ENCODE measurements at places on chromosomes 7 and 10.

GRCh38 chr10:78427497-78428031, 393.9 kb downstream of the RPS24 start:
- no peak for DNase-seq

- DNase-seq: no peak
Measured at GRCh38 chr7:35379481-35379880, 125.6 kb upstream of the TBX20 start.

DNA sequence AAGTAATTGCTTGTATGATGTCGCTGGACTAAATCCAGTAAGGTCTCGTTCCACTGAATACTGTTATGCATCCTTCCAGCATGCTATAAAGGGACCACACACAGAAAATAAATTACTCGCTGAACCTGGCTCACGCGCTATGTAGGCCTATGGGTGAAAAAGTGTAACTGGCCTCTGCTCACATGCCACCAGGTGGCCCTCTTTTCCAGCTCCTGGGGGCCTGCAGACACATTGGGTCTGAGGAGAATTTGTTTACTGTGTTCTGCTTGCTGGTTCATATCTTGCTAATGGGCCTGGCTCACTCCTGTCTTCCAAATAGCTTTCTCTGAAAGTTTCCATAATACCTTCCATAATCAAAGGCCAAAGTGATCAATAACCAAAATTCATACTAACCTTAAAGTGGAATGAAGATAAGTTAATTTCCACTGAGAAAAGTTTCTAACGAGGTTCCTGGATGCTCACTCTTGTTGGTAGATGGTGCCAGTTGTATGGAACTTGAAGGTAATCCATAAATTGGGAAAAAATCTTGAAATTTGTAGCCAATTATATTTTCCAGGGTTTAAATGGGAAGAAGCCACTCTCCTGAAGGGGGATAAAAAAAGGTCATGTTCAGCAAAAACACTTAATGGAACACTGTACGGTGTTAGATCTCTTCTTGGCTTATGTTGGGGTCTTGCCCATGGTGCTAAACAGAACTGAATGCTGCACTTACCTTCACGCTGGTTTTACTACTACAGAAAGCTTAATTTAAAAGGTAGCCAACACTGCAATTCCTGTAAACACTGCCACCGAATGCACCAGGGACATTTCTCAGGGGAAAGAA, 27.0 kb upstream of the ZPBP start:
- DNase-seq: peak; percentile 15

- DNase-seq: no peak
Measured at GRCh38 chr7:117479225-117480054, at the start of gene CFTR. Gene CFTR, plus strand, starts transcription at chr7:117480025. Its CDS starts 70 bp downstream, at chr7:117480095.

- no peak for DNase-seq
Measured at GRCh38 chr10:112524641-112525040, 77.6 kb downstream of the VTI1A start.

- DNase-seq: no peak
Measured at GRCh38 chr7:129147731-129148130, 3.2 kb downstream of the TSPAN33 start.

GRCh38 chr7:91431601-91432000, 167.4 kb downstream of the FZD1 start:
- no peak for DNase-seq

GRCh38 chr10:63437116-63437949, 28.4 kb downstream of the JMJD1C start:
- no peak for DNase-seq

GRCh38 chr7:86933295-86933845, 126.1 kb downstream of the ELAPOR2 start:
- DNase-seq: no peak

GRCh38 chr10:62728479-62728878, 76.0 kb upstream of the ADO start:
- DNase-seq: no peak

GRCh38 chr10:102653060-102653459, 8.8 kb downstream of the TRIM8 start:
- no peak for DNase-seq

Measured in stimulated activated CD8-positive, alpha-beta memory T cell treated with anti-CD3 and anti-CD28 coated beads, Interleukin-4, amount 100 ng/mL, for 1 hour (primary cell).